ENCODE measurements at places on chromosomes 11 and 22.

- DNase-seq = no peak
Measured at GRCh38 chr11:85758480-85759039, 52.4 kb downstream of the SYTL2 start.

DNA sequence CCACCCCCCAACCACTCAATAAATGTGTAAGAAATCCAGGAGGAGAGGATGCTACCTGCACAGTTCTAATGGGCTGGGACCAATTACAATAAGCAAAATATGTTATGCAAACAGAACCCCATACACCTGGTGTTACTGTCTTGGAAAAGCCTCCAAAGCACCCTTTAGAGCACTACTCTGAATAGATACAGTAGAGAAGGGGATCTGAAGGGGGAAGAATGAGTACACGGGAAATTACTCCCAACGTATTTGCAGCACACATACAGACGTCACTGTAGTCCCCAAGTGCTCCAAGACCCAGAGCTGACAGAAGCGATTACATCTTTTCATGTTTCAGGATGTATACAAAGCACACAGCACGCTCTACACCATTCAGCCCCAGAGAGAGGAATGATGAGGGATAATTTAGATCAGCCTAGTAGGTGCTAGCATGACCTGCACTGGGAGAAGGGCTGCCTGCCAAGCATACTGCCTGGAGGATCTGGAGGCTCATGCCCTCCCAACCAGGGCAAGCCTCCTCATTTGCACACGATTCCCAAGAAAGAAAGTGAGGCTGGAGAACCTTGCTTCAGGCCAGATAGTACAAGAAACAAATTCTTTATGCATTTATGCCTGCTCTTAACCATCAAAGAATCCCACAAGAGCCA, 63.8 kb downstream of the AMBRA1 start:
- DNase-seq = no peak

DNA sequence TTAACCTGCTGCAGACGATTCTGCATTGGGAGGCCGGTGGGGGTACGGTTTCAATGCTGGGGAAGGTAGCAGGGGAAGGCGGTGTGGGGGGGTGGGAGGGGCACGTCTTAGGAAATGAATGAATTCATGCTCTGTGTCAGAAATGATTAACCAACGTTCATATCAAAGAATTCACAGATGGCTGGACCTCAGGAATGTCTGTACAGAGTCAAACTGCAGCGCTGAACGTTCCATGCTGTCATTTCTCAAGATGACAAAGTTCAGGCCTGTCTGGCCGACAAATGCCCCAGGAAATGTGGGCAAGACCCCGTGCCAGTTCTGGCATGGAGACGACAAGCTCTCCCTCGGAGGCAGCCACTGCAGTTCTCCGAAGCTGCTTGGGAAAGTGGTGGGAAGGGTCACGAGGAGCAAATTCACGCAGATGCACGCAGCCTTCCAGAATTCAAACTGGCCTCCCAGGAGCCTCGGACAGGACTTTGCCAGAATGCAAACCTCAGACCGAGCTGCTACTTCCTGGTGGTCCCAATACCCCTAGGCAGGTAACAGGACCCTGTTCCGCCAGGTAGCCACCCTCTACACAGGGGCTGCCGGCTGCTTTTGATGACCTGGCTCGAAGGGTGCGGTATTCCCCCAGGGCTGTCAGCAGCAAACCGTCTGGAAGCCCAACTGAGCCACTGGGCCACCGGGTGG, 81.5 kb downstream of the TRMU start:
- DNase-seq = no peak

- no peak for DNase-seq
Measured at GRCh38 chr11:126704096-126704495, 296.5 kb downstream of the KIRREL3 start.

GRCh38 chr11:69131121-69131566, 24.6 kb upstream of the SMIM38 start:
- DNase-seq = no peak

GRCh38 chr11:46832511-46833214, 13.4 kb downstream of the CKAP5 start:
- DNase-seq = no peak

DNA sequence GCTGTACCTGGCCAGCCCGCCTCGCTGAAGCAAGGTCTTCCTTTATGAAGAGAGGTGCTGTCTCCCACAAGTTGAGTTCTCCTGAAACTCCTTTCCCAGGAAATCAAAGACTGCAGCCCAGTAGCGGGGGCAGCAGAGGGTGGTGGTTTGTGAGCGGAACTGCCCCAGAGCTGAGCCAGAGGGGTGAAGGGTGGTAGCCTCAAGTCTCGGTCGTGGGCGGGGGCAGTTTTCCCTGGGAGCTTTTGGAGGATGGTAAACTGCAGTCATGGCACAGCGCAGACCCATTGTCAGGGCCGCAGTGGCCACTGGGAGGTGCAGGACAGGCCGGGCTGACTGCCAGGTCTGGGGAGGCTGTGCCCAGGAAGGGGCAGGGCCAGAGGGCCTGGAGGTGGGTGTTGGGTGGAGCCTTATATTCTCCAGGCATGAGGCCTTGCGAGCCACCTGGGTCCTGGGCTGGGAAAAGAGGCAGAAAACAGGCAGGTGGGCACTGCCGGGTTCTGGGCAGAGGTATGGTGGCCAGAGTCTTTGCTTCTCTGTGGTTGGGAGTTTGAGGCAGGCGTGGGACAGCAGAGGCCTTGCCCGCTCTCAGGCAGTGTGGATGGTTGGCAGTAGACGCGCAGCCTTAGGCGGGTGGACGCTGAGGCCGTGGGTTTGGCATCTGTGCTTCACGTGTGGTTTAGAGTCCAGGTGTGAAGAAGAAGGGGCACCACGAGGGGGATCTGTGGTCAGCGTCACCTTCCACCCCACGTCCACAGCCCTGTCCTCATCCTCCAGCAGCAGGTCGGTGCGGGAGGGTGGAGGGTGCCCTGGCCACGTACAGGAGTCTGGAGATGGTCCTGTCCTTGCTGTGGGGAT, 1176.4 kb downstream of the BRD1 start:
- DNase-seq = no peak

- DNase-seq = no peak
Measured at GRCh38 chr22:48259991-48260670, 1497.7 kb downstream of the TBC1D22A start.

DNA sequence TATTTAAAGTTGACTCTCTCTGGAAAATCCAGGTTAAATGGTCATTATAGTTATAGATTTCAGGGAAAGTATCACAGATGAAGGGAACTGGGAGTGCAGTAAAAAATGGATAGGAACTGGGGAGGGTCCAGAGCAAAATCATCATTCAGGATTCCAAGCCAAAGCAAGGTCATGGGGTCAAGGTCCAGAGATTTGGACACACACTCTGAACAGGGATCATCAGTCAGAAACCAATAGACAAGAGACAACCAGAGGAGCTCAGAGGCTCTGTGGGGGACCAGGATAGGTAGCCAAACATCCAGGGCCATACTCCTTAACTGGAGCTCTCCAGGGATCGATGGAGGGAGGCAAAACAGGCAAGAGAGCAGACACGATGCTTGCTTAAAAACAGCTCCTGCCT, 27.3 kb upstream of the PSMA1 start:
- no peak for DNase-seq

GRCh38 chr11:26958702-26959049, 35.2 kb upstream of the FIBIN start:
- DNase-seq = no peak

- no peak for DNase-seq
Measured at GRCh38 chr11:93525601-93526345, 17.4 kb downstream of the SMCO4 start.

- no peak for DNase-seq
Measured at GRCh38 chr11:77876045-77876444, 55.1 kb downstream of the AAMDC start.

DNA sequence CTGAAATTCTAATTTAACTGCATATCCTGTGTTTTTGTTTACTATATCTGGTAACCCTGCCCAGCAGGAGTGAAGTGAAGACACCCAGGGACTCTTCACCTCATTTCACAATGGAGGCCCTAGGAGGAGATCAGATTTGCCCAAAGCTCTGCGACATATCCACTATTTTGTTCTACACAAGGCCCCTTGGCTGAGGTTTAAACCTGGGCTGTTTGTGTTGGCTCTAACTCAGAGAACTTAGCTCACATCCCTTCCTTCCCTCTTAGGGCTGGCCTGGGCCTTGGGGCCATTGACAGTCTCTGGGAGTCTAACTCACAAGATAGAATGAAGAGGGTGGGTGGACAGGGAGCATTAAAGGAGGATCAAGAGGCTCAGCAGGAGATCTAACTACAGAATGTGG, 8.2 kb upstream of the PLA2G3 start:
- DNase-seq = no peak

DNA sequence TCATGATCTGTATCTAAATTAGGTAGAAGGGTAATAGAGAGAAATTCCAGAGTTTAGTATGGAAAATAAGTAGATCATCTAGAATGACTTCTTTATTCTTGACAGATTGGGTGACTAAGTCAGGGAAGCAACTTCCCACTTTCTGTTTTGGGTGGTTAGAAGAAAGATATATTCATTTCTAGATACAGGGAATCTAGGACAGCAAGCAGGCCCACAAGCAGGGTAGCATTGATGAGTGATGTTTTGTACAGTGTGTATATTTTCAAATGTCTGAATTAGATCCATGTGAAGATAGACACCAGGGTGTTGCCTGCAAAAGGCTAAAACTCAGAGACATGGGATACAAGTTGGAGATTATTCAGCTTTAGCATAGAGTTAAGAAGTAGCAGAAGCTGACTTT, 674.4 kb downstream of the CNTN5 start:
- DNase-seq = no peak

GRCh38 chr11:64553554-64554201, 37.3 kb upstream of the SLC22A12 start:
- DNase-seq = peak; percentile 36

GRCh38 chr22:41969110-41969646, at the start of gene SEPTIN3:
TSS of gene SEPTIN3 (plus strand) at chr22:41969443. CDS start at chr22:41971493, 2,050 bp downstream.
- DNase-seq = no peak

DNA sequence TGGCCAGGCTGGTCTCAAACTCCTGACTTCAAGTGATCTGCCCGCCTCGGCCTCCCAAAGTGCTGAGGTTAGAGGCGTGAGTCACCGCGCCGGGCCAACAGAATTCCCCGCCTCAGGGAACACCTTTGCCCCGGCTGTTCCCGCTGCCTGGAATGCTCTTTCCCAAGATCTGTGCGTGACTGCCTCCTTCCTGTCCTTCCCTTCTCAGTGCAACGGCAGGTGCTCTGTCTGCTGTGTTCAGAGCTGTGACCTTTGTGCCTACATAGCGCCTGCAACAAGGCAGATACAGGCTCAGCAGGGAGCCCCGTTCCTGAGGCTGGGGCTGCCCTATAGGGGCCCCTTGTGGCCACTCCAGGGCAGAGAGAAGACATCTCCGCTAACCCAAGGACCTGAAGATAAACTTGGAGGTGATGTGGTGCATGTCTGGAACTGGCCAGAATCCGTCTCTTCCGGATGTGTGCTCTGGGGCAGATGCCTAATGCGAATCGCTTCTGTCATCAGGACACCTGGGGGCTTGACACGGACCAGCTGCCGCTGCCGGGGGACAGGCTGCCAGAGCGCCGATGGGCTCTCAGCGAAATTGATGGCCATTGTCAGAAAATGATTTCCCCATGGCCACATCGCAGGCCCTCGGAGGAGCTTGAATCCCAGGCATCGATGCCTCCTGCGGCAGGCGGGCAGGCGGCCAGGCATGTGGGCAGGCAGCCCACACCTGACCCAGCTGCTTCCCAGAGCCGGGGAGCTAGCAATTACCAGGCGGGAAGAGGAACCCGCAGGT, 43.5 kb upstream of the TCF20 start:
- no peak for DNase-seq

DNA sequence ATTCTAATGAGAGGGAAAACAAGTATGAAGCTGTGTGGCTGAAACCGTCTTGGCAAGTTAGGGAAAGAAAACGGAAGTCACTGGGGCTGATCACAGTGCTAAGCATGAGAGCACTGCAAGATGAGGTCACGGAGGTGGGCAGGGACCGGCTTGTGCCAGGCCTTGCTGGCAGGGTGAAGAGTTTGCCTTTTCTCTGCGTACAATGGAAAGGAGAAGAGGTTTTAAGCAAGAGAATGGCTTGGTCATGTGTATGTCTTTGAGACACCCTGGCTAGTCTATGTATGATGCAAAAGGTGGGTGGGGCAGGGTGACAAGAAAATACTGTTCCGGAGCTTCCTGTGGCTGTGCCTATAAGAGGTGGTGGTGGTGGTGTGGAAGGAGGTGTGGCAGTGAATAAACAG, 567.9 kb downstream of the NTM start:
- no peak for DNase-seq

GRCh38 chr11:116353589-116353988, 419.2 kb downstream of the BUD13 start:
- no peak for DNase-seq

DNA sequence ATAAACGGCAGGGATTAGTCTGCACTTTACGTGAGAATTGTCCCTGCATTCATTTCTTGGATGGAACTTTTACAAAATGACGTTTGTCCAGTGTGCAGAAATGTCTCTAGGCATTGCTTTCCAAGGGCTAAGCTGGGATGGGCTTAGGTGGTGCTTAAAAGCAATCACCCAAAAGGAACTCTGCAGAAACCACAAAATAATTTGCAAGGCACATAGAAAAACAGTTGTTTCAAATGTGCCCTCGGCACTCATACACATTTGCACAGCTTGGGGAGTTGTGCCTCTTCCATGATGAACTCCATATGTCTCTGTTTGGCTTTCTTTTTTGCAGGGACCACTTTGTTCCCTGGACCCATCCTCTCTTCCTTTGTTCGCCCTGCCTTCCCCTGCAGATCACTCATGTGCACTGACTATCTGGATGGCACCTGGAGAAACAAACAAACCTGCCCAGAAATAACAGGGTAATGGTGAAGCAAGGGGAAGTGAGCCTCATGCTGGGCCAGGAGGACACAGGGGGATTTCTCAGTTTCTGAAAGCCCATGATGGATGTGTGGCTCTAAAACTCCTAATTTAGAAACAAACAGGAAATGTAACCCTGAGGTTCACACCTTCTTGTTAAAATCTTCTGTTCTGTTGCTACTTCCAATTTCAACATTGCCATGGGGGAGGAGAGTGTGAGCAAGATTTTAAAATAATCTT, 150.2 kb downstream of the SNX19 start:
- DNase-seq = no peak

GRCh38 chr11:75398906-75399305, 412 bp upstream of the RPS3 start:
- DNase-seq = no peak

DNA sequence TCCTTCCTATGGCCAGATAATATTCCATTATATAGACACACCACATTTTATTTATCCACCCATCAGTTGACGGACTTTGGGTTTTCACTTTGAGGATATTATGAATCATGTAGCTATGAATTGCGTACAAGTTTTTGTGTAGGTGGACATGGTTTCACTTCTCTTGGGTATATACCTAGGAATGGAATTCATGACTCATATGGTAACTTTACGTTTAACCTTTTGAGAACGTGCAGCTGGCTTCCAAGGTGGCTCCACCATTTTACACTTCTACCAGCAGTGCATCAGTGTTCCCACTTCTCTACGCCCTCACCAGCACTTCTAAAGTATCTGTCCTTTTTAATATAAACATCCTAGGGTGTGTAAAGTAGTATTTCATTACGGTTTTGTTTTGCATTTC, 112.0 kb downstream of the PLEKHA7 start:
- DNase-seq = no peak

- no peak for DNase-seq
Measured at GRCh38 chr11:94272738-94273313, 31.6 kb upstream of the IZUMO1R start.

Data from stimulated activated CD8-positive, alpha-beta memory T cell treated with anti-CD3 and anti-CD28 coated beads, Interleukin-7, amount 100 ng/mL, for 24 hours (primary cell).